ENCODE measurements at places on chromosomes 4 and X. TPM values are rescaled to one million over a fixed set of nuclear protein-coding genes. Genes with fewer than 3 reads are reported as not detected.

- DNase-seq = no peak
These were observed 49.7 kb upstream of the TMEM154 start for GRCh38 chr4:152729466-152729865.

Gene OCIAD2
- total RNA-seq = 25.8 TPM

DNA sequence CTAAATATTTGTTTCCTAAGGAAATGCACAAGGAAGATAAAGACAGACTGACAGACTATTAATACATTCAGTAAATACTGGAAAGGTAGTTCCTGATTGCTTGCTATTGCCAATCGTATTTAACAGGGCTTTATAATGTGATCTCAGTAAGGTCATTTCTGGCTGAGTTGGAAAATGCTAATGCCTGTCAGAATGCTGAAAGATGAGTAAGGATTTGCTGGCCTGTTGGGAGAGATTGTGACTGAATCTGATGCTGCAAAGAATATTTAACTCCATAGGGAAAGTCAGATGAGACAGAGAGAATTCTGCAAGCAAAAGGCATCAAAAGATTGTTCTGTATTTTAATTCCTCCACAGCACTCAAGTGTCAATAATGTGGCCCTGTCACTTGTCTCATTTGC lies 169.0 kb downstream of the BEND2 start:
- DNase-seq = no peak

Gene CYTL1
- total RNA-seq = 4.4 TPM

Measured in natural killer cell (primary cell).